ENCODE measurements at places on chromosomes 3 and 15. TPM values are rescaled to one million over a fixed set of nuclear protein-coding genes. Genes with fewer than 3 reads are reported as not detected.

GOLGA6B gene
- total RNA-seq: not detected

DNA sequence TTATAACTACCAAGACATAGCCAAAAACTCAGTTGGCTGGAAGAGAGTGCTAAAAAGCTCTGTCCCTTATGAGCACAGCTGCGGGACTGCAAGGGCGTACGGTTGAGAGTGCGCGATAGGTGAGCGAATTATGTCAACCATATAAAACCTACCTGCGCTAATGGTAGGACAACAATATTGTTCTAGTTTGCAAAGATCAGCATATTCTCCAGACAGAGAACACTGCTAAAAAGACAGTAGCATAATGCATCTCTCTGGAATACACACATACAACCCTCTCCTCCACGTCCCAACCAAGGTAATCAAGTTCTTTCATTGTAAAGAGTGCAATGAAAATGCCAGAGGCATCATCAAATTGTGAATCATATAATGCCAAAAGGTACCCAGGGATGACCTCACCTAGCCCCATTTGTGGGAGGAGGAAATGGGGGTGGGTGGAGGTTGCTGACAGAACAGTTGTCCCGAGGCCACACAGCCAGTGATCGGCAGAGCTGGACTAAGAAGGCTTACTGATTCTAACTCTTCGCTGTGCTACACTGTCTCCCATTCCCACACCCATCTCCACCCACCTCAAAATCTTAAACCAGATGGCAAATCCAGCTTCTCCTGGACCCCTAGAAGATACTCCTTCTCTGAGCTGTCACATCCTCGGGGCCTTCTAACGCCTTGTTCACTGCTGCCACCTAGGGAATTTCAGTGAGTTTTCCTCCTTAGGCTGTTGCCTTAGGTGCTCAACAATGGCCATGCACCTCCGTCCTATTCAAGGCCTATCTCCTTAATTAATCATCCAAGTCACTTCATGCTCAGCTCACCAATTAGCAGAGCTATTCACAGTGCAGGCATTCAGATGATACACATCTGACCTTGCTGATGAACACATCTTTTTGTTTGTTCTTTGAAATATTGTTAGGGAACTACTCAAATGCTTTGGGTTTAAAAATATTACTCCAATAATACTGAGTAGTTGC lies 60.7 kb downstream of the RPL22L1 start:
- DNase-seq: no peak

IL12A gene
- total RNA-seq: 2.8 TPM

SCG3 gene
- total RNA-seq: not detected

DNA sequence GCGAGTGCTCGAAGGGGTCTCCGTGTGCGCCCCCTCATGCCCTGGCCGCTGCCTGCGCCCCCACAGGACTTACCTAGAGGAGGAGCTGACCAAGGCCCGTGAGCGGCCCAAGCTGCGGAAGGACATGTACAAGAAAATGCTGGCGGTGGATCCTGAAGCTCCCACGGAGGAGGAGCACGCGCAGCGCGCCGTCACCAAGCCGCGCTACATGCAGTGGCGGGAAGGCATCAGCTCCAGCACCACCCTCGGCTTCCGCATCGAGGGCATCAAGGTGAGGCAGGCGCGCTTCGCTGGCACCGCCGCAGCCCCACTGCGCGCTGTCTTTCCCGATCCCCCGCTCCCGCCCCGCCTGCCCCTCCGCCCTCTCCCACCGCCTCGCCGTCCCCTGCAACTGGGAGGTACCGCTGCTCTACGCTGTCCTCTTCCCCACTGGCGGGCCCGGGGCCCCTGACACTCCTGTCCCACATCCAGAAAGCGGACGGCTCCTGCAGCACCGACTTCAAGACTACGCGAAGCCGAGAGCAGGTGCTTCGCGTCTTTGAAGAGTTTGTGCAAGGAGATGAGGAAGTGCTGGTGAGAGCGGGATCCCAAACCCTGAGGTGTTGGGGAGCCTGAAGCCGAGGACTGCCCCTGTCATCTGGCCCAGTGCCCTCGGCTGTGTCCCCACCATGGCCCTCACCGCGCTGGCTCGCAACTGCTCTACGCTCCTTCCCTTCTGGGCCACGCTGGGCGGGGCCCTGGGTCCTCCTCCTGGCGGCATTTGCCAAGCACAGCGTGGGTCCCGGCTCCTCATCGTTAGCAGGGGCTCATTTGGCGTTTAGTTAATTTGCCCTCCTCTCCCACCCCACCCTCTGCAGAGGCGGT lies 8.5 kb downstream of the ITPKA start:
- no peak for DNase-seq

GRCh38 chr15:99677540-99678134 lies 55.6 kb downstream of the LYSMD4 start:
- DNase-seq: no peak

- DNase-seq: no peak
These were observed 8.5 kb downstream of the SEC61A1 start for GRCh38 chr3:128060473-128061381.

GRCh38 chr3:193829781-193830180 lies 236.8 kb downstream of the OPA1 start:
- DNase-seq: no peak

DNA sequence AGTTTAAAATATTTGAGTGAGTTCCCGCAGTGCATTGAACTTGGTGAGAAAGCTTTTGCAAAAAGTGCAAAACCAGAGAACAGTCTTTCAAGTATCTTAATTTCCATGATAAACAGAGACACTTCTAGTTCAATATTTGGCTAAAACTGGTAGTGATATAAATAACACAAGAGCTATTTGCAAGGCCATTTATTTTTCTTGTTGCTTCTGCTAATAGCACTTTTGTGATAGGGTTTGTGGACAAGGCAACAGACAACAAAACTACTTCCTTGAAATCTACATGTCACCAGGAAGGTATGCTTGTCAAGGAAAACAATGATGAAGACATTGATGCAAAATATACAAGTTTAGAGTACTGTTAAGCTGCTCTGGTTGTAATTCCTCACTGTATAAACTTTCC lies 1225.1 kb downstream of the OTOL1 start:
- DNase-seq: no peak

PARP6 gene
- total RNA-seq: 59.9 TPM

SLC24A5 gene
- not detected for total RNA-seq

TIGIT gene
- total RNA-seq: 0.72 TPM

GRCh38 chr3:137105277-137105977 lies 147.6 kb downstream of the IL20RB start:
- DNase-seq: no peak

CCR3 gene
- total RNA-seq: not detected

APBA2 gene
- total RNA-seq: 2.2 TPM

DNA sequence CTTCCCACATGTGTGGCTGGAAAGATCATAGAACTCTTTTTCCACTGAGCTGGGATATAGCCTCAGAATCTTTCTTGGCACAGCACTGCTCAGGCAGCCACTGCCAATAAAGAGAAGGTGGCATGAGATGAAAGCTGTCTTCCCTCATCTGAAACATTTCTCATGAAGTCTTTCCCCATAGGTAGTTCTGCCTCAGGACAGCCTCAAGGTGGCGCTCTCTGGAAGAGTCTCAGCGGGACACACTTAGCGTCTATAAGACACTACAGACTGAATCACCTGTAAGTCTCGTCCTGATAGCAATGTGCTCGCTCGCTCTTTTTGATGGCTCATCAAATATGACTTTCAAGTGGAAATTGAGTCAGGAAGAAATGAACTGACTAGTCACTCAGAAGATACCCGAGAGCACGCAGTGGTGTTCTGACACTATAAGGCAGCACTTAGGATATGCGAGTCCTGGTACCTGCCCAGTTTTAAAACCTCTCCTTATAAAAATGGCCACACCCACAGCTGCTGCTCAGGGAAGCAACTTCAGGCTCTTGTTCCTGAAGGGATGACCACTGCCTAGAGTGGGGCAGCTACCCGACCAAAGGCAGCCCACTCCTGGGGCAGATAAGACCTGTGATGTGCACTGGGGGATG lies 269.5 kb downstream of the SUCLG2 start:
- DNase-seq: no peak

OSTN gene
- not detected for total RNA-seq

- no peak for DNase-seq
These were observed 60.5 kb upstream of the SPATA12 start for GRCh38 chr3:57000012-57000411.

- DNase-seq: no peak
These were observed 391.6 kb upstream of the PROK2 start for GRCh38 chr3:72176537-72177041.

DNA sequence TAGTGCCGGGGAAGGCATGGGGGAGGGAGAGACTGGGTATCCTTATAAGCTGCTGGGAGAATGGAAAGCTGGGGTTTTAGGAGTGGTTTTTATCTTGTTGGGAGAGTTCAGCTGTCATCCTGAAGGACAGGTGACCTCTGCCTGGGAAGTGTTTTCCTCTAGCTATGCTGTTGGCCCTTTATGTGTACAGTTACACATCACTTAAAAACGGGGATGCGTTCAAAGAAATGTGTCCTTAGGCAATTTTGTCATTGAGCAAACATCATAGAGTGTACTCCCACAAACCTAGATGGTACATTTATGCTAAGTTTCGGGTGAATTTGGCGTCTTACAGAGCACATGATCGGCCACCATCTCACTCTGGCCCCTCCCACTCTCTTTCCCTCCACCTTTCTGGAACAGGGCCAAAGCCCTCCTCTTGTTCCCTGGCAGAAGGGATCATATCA lies 164.3 kb upstream of the NUDT16 start:
- DNase-seq: no peak

GRCh38 chr15:90979582-90979981 lies 14.8 kb downstream of the PRC1 start:
- no peak for DNase-seq

GOLGA8T gene
- total RNA-seq: 1.2 TPM
